ENCODE measurements at places on chromosomes 1 and 21.

DNA sequence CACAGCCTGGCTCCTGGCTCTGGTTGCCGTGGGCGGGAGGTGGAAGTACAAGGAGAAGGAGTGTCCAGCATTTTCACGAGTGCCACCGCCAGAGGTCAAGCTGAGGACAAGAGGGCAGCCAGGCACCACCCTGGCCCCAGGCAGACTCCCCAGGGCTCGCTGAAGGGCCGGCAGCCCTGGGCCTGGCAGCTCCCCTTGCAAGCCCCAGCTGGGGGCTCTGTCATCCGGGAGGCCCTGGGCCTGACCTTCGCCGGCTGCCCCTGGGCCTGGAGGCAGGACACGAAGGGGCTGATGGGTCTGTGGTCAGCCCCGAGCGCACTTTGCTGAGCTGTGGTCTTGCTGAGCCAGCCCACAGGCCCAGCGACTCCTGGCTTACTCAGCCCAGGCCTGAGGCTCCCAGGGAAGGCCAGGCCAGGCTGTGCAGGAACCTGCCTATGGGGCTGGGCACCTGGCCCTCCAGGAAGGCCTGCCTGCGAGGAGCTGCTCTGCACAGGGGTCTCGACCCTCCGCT lies 74.8 kb downstream of the MORN1 start:
- no peak for DNase-seq

DNA sequence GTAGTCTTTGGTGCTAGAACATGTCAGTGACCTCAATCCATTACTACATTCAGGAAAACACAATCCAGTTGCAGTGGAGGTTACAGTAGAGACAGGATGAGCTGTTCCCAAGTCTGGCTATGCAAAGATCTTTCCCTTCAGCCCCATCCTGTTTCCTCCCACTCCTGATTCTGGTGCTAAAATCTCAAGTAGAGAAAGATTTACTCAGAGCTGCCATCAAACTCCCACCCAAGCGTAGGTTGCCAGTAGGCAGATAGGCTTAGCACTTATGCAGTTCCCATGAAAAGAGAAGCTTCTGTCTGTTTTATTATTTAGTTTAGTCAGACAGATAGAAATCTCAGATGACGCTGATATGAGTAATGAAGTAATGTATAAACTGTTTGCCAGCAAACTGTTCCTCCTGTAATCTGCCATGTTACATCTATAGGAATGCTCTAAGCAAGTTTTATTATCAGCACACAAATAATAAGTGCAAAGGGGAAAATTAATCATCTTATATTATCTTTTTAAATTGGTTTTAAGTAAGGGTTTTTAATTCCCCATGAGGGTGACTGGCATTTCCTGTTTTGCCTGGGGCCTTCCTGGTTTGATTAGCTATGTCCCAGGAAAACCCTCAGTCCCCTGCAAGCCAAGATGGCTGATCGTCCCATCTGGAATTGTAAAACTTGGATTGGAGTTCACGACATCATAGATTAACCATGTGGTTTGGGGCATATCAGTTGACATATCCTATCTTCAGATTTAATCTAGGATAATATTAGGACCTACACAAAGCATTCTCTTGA lies 188.3 kb upstream of the PALMD start:
- DNase-seq = no peak

DNA sequence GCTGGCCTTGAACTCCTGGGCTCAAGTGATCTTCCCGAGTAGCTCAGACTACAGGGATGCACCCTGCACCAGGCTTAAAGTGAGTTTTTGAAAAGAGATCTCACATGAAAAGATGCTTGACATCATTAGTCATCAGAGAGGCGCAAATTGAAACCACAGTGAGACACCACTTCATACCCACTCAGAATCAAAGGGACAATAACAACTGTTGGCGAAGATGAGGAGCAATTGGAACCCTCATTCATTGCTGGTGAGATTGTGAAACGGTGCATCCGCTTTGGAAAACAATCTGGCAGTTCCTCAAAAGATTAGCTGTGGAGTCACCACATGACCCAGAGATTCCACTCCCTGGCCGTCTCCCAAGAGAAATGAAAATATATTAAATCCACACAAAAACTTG lies 122.3 kb downstream of the PGBD5 start:
- no peak for DNase-seq

DNA sequence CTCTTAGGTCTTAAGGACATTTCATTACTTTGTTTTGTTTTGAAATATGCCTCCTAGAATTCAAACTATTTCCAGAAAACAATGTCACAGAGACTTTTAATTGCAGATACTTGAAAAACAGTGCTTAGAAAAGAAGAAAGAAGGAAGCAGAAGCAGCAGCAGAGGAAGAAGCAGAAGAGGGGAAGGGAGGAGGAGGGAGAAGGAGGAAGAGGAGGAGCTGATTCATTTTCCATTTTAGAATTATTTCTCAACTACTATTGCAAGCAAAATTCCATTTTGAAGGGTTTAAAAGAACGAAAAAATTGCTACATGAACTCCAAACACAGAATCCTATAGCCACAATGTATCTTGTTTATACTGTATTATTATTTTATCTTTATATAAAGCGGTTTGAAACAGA lies 13.9 kb downstream of the RC3H1 start:
- no peak for DNase-seq

DNA sequence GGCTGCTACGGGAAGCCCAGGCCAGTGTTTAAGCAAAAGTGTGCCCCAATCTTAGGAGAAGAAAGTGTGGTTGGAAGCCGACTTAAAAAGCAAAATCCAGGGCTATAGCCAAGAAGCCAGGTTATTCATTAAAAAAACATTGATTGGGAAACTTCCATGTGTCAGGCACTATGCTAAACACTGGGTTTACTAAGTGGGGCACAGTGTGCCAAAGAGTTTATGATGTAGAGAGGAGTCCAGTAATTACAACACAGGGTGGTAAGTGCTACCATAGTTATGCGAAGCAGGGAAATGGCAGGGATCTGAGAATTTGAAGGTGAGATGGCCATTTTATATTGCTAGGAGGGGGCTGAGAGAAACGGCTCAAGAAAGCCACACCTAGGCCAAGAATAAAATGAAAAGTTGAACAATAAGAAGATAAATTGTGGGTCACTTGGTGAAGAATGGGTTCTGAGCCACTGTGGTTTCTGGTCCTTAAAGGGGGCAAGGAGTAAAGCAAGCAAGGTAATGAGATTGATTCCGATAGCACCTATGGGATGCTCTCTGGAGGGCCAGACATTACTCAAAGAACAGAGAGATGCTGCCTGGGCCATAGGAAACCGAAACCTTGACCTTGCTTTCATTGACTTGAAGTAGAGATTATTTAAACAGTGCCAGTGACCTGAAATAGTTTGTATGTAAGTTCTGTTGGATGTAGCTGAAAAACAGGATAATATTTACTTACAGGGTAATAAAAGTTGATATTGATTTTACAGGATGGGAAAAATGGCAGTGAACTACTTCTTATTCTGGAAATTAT lies 177.8 kb downstream of the GIPC2 start:
- no peak for DNase-seq

DNA sequence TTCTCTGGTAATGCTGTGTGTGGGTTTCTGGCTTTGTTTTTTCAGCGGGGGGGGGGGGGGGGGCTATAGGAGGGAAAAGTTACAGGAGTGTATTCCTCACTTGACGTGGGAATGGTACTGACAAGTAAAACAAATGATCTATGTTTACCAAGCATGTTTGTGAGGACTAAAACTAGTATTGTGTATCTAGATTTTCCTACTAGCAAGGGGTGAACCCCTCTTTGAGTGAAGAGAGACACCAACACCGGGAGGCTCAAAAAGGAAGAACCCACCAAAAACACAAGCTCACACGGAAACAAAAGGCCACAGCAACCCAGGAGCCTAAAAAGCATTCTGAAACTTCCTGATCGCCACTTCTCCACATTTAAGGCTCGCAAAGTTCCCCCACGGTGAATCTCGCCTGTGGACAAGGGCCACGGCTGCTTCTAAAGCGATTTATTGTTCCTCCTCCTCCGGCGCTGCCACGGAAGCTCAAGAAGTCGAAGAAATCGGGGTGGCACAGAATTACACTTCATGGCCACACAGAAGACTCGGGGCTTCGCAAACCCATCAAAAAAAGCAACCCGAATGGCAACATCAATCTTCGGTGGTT lies 703 bp downstream of the PUM1 start:
- peak; percentile 47 for DNase-seq

Measured in mucosa of descending colon (tissue), 3 donors.